ENCODE measurements at places on chromosomes 2 and 18.
A peak's percentile ranks its signal among the peaks of the same experiment; 100 is the strongest.

DNA sequence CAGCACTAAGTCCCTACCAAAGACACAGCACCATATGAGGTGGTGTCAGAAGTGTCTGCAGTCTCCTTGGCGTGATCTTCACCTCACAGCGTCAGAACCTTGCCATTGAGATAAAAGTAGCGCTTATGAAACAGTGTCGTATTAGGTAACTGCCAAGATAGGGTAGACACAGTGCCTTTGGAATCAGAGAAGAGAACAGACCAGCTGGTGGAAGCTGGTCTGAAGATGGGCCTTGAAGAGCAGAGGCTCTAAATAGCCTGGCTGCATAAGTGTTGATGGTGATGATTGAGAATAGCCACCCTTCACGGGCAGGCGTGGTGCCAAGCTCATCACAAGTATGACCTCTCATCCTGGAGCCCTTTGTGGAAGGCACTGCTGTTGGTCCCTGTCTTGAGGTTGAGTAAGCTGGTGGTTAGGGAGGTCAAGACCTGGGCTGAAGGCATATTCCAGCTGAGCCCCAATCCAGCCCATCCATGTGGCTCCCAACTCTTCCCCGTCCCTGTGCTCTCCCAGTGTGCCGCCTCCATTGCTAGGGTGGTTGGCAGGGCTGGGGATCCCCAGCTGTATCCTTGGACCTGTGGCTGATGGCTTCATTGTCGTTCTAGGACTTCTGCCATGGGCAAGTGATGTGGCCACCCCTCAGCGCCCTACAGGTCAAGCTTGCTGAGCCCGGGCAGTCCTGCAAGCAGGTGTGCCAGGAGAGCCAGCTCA, 187.4 kb downstream of the MGAT5 start:
- DNase-seq, result peak; percentile 52

DNA sequence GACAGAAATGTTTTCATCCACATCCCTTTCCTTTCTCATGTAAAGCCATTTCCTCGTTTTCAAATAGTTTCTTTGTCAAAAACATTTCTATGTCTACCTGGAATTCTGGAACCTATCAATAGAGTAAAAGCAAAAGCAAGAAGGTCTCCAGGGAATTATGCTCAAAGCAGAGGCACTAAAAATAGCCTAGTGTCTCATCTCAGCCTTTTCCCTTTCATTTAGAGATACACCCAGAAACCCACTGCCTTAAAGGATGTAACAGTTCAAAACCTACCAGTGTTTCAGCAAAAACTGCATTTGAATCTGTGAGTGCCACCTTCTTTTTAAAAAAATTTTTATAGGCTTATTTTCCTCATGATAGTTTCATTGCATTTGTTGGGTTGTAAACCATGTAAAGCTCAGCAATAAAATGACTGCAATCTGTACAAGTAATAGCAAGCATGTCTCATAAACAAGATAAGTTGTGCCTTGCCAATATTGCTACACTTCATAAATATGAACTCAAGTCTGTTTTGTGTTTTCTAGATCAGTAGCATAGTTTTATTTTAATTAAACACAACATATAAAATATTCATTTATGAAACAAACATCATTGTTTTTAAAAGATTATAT, 927.3 kb upstream of the ACVR2A start:
- no peak for DNase-seq

GRCh38 chr2:169393068-169393590, 30.8 kb upstream of the LRP2 start:
- no peak for DNase-seq

- DNase-seq, result no peak
Observed at GRCh38 chr18:76546088-76546435, 51.0 kb upstream of the ZNF516 start.

DNA sequence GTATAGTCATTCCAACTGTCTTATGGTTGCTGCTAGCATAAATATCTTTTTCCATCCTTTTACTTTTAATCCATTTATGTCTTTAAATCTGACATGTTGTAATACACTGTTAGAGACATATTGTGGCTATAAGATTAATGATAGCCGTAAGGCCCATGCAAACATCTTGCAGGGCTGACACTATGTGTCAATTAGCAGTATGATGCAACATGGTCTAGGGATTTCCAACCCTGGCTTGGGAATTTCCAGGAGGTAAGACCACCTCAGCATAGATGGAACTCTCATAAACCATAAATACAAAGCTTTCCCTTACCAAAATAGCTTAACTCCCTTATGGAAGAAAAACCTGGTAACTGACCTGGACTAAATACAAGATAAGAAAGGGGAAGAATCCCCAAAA, 16.5 kb downstream of the SCLY start:
- DNase-seq, result no peak

DNA sequence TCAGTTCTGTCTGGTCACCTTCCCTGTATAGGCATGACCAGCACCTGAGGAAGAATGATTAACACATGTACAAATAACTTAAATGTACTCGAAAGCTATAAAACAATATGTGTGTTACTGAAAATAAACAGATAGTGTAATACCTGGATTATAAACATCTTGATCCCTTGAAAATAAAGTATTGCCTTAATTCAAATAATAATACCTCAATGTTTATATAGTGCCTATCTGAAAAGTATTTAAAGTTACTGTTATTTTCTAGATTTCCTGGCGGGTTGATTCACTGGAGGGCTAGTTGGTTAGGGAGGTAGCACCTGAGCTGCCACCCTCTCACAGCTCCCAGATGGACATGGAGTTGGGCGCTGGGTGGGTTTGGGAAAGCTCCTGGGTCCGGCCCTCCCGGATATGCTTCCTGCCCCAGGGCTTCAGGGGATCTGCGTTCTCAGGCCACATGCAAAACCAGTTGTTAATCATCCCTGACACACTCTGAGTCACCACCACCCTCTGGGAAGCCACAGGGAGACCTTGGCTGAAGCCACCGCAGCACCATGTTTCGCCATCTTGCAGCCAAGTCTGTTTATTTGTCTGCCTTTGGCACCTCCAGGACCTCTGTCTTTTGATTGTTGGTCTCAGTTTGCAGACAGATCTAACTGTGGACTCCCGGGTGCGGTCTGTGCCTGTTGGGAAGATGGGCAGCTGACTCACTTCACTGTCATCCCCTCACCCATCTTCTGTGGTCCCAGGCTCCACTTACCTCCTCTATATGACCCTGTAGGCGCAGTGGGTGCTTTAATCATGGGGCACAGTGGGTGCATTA, 35.3 kb downstream of the RAB31 start:
- no peak for DNase-seq

All from left ventricle myocardium inferior (tissue), 1 donor.